ENCODE measurements at places on chromosomes 3 and 15.
A peak's percentile ranks its signal among the peaks of the same experiment; 100 is the strongest.

GRCh38 chr15:100672959-100673358 is 70.6 kb downstream of the ASB7 start:
- DNase-seq, result no peak

DNA sequence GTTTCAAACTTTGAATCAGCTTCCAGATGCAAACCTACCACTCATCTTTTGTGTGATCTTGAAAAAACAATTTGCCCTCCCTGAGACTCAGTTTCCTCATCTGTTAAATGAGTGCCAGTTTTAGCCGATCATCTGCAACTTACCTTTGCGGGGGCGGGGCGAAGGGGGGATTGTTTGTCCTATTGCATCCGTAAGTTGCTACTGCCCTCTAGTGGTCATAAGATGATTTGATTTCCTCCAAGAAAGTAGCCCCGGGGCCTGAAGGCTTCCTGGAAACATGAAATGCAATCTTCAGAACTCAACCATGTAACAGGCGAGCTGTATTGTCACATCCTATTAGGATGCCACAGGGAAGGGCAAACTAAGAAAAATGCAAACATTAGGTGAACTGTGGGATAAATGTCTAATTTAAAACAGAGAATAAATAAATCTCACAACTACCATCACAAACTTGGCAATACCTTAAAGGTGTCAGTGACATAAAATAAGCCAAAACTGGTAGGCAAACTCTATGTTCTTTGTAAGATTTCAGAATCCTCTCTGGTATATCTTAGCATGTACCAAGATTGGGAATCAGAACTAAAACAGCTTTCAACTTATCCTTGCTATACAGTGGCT is 63.5 kb upstream of the CLDN18 start:
- peak; percentile 42 for DNase-seq

DNA sequence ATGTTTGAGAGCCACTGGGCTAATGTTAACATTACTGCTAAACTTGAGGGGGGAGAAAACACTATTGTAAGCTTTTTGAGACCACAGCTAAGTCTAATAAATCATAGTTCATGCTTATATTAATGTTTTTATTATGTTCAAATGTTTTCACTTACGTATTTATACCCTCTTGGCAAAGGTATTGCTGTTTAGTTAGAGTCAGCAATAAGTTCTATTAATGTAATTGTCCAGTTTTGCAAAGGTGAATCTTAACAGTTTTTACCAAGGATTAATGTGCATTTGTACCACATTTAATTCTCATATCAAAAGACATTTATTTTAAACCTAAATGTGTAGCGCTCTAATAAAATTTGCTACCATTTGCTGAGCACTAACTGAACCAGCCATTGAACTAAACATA is 206.7 kb upstream of the CGNL1 start:
- DNase-seq, result no peak

DNA sequence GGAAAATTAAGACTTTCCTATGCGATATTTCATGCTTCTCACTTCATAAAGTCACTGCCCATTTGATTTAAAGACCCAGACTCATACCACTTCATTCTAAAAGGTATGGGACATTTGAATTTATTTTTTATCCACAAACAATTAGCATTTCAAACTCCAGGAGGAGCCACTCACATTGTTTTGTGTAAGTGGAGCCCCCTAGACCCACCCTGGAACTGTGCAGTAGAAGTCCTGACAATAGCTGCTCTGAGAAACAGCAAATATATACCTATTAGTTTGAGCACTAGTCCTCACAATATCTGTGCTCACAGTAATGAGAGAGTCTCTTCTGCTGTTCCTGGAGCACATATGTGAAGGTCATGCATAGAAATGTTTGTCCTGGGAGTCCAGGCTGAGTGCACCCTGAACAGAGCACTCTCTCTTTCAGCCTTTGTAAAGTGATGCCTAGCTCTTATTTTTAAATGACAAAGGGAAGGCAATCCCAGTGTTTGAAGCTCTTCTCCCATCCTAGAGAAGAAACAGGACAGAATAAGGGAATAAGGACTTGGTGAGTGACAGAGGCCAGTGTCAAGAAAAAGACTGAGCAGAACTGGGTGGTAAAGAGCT is 127.5 kb upstream of the STRIT1 start:
- no peak for DNase-seq

DNA sequence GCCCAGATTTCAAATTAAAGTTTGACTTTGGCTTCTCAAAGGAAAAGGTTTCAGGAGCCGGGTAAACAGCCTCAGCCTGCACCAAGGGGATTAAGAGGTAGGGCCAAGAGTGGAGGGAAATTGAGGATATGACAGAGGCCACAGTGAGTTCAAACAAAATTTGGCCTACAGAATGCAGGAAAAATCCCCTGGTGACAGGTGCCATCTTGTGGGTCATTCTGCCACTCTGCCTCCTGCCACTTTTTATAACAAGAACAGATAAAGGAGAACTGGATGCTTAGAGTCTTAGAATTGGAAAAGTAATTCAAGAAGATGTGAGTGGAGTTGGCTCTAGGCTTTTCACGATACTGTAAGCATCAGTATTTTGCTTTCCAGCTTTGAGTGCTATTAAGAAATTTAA is 253.2 kb downstream of the NR2F2 start:
- DNase-seq, result no peak

DNA sequence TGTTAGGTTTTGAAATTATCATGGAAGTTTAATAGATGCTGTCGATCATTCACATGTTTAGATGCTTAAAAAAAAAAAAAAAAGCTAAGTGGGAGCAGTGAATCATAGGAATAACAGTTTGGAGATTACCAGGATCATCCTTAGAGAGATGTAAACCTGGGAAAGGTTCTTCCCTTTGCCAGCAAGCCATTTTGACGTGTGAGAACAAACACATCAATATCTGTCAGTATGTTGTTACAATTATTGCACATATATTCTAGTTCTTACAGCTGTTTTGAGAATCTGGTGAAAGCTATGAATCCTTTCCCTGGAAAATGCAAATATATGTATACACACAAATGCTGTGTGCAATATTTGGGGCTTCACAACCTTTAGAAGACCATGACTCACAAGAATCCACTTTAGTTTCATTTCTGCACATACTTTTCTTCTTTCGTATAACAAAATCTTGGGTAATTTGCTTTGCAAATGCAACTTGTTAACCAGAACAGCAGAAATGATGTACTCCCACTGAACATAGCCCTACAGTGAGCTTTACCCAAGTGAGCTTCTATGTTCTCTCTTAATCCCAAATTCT is 12.0 kb downstream of the NFKBIZ start:
- no peak for DNase-seq

DNA sequence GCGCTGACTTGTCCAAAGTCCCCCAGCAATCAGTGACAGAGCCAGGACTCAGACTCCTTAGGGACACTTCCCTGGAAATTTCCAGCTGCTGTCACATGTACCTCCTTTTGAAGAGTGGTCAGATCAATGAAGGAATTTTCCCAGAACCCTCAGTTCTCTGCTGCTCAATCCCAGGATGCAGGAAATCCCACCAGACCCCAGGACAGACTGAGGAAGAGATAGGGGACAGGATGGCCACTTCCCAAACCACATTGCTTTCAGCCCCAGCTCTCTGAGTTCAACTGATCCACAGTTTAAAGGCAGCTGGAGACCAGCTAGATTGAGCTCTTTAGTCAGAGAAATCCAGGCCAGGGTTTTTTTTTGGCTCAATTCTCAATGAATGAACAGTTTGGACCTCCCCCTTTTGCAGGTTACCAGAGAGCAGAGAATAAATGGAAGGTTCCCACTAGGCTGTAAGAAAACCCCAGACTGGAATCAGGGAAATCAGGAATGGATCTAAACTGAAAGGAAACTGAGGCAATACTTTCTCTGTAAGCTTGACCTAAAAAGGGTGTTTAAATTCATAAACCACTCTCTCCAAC is 1.5 kb downstream of the CYP1A1 start:
- DNase-seq, result no peak

DNA sequence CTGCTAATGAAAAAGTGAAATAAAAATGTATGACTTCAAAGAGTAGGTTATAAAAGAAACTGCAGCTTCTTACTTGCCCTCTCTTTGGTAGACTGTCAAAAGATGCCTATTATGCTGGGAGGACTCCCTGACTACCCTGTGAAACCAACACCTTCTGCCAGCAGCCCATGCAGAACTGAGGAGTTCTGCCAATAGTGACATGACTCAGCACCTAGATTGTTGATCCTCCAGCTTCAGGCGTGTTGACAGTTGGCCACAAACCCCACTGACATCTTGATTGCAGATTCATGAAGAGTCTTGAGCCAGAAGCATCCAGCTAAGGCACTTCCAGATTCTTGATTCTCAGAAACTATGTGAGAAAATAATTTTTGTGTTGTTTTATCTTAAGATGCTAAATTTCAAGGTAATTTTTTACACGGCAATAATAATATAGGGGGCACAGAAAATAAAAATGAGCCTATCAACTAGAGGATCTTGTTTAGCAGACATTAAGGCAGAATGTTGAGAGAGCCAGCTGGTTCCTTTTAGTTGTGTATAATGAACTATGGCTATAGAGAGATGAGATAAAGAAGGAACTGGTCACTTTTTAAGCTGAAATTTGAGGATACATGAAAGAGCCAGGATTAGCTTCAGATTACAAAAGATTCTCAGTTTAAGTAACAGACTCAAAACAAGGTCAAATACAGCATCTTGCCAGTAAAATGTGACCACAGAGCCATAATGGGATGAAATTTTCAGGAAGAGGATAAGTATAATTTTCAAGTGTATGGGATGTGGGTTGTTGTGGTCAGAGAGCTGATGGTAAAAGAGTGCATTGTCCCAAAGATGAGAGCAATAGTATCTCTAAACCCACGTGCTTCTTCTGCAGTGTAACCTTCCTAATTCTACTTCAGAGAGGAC is 588.7 kb upstream of the CBLB start:
- DNase-seq, result no peak

- DNase-seq, result no peak
Observed at GRCh38 chr3:122004991-122005565, 17.0 kb downstream of the ILDR1 start.

- no peak for DNase-seq
Observed at GRCh38 chr3:45319996-45320305, 68.4 kb upstream of the LARS2 start.

- no peak for DNase-seq
Observed at GRCh38 chr15:40937762-40938535, 8.8 kb downstream of the DLL4 start.

DNA sequence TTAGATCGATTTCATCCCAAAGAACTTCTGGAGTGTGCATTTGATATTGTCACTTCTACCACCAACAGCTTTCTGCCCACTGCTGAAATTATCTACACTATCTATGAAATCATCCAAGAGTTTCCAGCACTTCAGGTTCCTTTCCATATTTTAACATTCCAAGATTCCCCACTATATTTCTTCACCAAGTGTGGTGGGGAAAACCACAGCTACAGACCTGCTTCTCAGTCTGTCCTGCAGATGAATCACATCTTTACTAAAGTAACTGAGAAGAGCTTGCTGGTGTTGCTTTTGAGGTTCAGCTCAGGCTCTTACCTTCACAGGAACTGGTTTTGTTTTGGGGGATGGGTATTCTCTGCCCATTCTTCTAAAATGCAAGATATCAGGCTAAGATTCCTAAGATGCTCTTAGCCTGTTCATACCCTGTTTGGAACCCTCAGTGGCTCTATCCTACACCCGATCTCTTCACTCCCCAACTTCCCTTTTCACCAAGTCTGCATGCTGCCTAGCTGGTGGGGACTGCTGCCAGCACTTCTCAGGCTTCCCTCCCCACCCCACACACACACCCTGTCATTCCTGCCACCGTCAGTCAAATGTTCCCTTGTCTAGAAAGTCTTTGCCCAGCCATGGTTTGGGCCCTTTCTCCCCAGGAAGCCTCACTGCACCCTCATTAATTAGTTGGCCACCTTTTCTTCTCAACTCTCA is 30.8 kb downstream of the SRP14 start:
- DNase-seq, result no peak

DNA sequence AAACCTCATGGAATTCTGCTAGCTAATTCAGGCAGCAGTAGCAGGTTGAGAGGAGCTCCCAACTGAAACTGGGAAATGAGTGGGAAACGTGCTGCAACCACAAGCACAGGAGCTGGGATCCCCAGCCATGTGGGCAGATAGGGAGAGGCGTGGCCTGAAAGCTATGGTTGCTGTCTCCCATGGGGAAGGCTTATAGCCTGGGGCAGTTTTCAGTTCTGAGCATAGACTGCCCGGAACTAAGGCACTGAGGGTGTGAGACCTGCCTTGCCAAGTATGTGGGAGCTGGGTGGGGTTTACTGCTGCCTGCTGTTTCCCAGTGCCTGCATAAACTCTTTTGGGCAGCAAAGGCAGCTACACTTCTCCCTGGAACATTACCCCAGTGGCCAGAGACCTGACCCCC is 229.5 kb downstream of the TUSC7 start:
- DNase-seq, result no peak

DNA sequence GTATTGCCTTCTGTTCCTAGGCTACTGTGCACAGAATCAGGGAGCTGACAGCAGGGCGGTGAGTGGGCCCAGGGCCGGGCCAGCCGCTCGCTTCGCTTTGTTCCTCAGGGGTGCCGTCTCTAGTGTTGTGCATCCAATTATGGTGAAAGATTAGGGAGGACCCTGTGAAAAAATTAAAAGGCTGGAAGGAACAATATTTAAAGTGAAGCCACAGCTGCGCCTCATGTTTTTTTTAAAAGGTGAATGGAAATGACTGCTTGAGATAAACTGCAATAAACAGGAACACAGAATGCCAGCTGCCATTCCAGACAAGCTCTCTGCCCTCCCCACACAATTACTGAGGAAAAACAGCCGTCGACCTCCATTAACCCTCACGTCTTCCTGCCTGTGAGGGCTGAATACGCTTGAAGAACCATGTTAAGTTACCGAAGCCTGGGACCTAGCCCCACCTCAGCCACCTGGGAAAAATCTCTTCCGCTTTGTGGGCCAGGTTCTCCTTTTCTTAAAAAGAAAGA is 132.0 kb upstream of the IL12A start:
- DNase-seq, result no peak

GRCh38 chr3:118578559-118578958 is 456.1 kb downstream of the IGSF11 start:
- no peak for DNase-seq

GRCh38 chr3:142256712-142257333 is 31.4 kb upstream of the GK5 start:
- no peak for DNase-seq

DNA sequence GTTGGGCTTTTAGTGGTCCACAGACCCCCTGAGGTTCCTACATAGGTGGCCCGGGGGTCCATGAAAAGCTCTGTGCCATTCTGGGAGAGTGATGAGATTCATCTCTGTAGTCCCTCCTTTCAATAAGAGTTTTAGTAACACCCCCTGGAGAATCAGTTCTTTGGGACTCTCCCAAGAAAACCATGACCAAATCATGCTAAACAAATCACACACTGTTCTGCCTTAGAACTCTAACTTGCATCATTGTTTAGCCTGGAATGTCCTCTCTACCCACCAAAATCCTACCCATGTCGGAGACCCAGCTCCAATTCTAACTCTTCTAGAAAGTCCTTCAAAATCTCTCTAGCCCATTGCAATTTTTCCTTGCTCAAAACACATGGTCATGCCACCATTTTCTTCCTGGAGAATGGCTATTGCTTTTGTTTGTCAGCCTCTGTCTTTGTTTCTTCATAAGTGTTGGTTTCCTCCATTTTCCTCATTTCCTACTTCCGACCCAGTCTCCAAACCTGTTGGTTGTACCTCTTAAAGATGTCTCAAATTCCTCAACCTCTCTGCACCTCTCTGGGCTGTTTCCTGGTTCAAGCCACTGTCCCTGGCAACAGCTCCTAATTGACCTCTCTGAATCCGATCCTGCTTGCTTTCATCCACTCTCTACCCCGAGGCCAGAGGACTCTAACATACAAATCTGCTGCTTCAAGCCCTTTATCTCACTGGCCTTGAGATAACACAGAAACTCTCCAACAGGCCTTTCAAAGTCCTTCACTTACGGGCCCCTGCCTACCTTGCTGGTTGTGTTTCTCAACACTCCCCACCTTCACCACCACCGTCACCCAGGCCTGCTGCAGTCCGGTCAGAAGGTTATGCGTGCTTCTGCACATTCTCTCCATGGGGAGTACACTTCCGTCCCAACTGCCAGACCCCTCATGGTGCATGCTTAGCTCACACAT is 23.7 kb downstream of the CYP19A1 start:
- DNase-seq, result no peak

Measured in activated CD4-positive, alpha-beta T cell treated with anti-CD3 and anti-CD28 coated beads for 4 hours (primary cell).